ENCODE measurements at places on chromosomes 2 and 18.

DNA sequence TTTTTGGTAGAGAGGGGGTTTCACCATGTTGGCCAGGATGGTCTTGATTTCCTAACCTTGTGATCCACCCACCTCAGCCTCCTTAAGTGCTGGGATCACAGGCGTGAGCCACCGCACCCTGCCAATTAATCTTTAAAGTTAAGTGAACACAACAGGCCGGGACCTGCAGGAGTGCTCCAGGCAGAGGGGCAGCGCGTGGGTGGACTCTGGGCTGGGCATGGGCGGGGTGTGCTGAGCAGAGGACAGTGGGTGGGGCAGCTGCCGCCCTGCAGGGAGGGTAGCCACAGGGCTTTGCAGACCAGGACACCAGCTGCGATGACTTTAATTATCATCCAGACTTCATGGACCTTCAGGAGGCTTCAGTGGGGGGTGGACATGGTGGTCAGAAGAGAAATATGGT lies 8.8 kb upstream of the GPR148 start:
- no peak for DNase-seq

DNA sequence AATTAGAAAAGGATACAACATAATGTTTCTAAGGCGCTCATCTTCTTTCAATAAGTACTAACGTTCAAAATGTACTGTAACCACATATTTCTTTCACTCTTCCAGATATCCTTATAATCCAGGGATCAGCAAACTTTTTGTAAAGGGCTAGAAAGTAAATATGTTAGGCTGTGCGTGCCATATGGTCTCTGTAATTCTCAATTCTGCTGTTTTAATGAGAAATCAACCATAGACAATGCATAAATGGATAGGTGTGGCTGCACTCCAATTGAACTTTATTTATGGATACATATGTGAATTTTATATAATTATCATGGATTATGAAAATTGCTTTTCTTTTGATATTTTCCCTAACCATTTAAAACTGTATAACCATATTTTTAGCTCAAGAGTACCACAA lies 459.4 kb downstream of the EPHA4 start:
- DNase-seq, result no peak

GRCh38 chr2:102803897-102804217 lies 42.0 kb downstream of the TMEM182 start:
- DNase-seq, result no peak

DNA sequence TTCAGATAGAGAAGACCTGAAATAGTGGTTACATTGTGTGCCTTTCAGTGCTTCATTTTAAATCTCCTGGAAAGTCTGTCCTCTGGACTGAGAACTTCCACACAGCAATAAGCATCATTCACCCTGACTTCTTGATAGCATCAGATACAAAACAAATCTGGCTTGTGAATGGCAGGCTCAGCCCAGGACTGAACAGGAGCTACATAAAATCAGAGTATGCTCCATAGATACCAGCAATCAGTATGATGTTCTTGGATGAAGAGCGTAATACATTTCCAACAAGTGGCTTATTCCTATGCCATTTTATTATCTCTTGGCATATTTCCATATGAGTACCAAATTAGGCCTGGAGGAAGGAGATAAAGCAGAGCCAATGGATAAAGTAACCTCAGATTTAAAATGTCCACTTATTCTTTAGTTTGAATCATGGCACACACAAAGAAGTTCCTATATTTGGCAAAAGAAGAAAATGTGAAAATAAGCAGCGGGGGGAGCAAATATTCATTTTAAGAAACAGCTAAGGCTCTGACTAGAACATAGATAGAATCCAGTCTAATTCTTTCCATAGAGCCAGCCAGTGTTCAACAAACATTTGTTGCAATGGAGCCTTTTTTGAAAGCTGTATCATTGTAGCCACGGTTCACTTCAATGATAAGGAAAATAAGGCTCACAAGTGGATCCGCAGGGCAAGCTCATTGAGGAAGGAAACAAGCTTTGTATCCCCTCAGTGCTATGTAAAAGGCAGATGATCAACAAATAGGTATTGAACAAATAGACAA lies 230.8 kb upstream of the CHAC2 start:
- no peak for DNase-seq

- DNase-seq, result no peak
Measured at GRCh38 chr18:53935803-53936202, 288.7 kb downstream of the MBD2 start.

GRCh38 chr2:44061876-44062275 lies 66.1 kb upstream of the LRPPRC start:
- no peak for DNase-seq

GRCh38 chr18:34695310-34695709 lies 14.8 kb upstream of the DTNA start:
- DNase-seq, result no peak

DNA sequence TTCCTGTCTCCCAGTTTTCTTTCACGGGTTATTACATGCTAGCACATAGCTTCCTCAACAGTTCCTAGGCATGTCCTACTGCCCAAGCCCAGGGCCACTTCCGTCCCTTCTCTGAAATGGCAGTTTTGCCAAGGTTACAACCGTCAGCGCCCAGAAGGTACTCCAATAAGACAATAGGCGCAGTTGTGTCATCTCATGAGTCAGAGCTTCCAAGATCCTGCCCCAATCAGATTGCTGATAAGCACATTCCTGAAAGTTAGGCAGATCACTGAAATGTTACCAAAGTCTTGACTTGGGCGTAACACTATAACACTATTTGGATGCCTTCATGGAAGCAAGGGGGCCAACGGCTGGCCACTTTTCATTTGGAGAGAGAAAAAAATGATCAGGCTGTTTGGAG lies 34.2 kb downstream of the GKN2 start:
- DNase-seq, result no peak

GRCh38 chr18:68288408-68288807 lies 426.5 kb downstream of the TMX3 start:
- no peak for DNase-seq

DNA sequence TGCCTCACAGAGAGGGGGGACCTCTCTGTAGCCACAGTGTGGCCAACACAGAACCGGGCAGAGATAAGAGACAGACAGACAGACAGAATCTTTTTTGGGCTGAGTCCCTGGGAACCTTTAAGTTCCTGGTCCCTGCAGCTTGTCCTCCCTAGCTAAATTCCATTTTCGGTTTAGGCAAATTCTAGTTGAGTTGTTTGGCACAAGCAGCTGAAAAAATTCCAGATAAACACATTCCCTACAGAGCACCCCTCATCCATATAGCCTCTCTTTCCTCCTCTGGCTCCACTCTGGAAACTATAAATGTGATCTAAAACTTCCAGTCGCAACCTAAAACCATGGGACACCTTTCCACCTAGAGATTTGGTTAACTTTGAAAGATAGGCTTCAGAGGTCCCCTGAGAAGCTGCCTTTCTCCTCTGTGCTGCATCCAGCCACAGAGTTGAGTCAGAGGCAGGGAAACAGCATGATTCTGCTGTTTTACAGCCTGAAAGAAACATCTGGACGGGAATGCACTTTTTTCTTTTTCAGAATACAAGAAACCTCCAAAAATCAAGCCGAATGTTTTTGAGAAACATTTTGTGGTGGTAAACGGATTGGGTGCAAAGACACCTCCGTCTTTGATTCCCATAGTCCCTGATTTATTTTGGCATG lies 30.9 kb downstream of the SLC4A3 start:
- no peak for DNase-seq

DNA sequence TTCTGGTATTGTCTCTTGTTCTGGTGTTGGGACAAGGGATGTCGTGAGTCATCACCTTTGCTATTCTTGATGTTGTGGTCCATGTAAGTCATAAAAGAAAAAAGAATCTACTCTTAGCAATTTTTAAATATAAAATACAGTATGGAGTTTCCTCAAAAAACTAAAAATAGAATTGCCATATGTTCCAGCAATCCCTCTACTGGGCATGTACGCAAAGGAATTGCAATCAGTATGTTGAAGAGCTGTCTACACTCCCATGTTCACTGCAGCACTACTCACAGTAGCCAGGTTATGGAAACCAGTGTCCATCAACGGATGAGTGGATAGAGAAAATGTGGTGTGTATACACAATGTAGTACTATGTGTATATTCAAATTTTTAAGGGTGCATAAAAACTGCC lies 10.9 kb upstream of the GNAL start:
- DNase-seq, result no peak

DNA sequence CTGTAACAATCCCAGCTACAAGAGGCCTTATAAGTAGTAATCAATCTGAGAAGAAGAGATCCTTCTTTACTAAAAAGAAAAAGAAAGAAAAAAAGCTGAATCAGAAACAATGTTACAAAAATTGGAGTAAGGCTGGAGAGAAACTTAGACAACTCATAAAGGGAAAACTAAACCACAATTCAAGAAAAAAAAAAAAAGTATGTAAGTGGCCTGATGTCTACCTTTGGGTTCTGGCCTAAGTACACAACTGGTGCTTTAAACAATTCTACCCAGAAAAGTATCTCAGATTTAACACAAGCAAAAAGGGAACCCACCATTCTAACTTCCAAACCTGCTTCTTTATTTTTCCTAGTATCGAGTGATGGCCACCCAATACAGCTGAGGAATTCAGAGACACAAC lies 45.3 kb downstream of the ZNF521 start:
- DNase-seq, result no peak

Measured in stimulated activated CD4-positive, alpha-beta T cell treated with anti-CD3 and anti-CD28 coated beads, Interleukin-2, amount 100 ng/mL, for 24 hours (primary cell).